ENCODE measurements at places on chromosomes 16 and 17. TPM values are rescaled to one million over a fixed set of nuclear protein-coding genes. Genes with fewer than 3 reads are reported as not detected.
A peak's percentile ranks its signal among the peaks of the same experiment; 100 is the strongest.

DNA sequence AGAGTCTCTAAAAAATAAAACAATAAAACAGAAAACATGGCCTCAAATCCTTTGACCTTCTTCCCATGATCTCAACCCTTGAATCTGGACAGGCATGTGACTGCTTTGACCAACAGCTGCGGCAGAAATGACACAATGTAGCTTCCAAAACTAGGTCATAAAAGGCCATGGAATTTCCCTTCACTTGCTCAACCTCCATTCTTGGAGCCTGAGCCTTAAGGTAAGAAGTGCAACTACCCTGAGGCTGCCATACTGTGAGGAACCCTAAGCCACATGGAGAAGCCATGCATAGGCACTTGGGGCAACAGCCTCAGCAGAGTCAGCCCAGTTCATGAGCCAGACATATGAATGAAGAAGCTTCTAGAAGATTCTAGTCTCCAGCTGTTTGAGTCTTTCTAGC, 75.7 kb upstream of the BRD7 start:
- H3K36me3 ChIP-seq = no peaks in the 10 kb centered on the region
- no peak for DNase-seq
- no peaks in the 10 kb centered on the region for H3K4me1 ChIP-seq

- no peaks in the 10 kb centered on the region for H3K36me3 ChIP-seq
- H3K4me3 ChIP-seq = no peak overlapping the region
- no peaks in the 10 kb centered on the region for H3K4me1 ChIP-seq
- no peak overlapping the region for H3K27ac ChIP-seq
Measured at GRCh38 chr16:21713549-21714368, 50.0 kb downstream of the OTOA start.

DNA sequence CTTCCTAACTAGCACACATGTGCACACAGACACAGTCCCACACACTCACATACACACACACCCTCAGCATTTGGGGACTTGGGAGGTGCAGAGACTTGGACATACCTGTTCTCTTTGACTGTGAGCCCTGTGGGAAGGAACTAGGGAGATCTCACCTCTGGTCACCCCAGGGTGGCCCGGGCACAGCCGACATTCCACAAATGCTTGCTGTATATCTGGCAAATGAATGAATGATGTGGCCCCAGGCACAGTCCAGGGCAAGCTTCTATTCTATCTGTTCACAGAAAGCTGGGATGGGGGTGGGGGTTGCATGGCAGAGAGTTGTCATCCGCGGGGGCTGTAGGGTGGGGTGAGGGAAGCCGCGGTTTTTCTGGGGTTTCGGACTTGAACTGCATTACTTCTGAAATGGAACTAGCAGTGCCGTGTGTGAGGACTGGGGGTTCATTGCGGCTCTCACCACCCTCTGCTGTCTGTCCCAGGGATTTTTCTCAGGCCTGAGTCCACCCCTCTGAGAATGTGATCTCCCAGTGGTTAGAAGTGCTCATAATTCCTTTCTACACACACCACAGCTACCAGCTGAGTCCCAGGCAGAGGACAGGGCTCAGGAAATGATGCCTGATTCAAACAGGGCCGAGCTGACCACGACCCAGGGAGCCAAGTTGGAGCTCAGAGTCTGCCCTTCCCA, 3.3 kb upstream of the RIPOR1 start:
- peaks cover 5% of the 10 kb centered on the region for H3K4me1 ChIP-seq
- H3K27ac ChIP-seq = no peak overlapping the region
- no peaks in the 10 kb centered on the region for H3K27me3 ChIP-seq
- no peak for DNase-seq
- H3K4me3 ChIP-seq = no peak overlapping the region
- no peaks in the 10 kb centered on the region for H3K36me3 ChIP-seq

DNA sequence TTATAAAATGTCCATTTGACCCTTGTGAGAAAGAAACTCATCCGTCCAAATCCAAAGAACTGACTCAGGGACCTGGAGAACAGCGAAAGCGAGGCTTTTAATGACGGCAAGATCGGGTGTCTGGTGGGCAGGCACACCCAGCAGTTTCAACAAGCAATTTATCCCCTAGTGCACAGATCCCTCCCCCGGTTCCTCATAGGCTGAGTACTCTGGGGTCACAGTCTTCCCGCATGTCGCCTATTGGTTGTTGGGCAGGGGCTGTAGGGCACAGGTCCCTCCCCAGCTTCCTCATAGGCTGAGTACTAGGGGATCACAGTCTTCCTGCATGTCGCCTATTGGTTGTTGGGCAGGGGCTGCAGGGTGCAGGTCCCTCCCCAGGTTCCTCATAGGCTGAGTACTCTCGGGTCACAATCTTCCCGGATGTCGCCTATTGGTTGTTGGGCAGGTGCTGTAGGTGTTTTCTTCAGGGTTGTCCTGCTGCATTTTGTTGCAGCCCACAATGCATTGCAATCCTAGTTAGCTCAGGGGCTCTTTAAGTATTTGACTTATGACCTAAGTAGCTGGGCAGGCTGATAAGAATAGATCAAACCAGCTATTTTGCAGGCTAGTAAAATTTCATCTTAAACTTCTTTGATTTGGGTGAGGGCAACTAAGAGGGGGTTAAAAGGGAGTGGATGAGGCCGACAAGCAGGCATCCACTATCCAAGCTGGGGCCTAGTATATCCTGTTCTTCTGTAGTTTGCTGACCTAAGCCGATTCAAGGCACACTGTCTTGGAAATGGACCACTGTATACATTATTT, 3.6 kb upstream of the UTS2R start:
- H3K27ac ChIP-seq = no peak overlapping the region
- peaks cover 7% of the 10 kb centered on the region for H3K4me1 ChIP-seq
- H3K36me3 ChIP-seq = no peaks in the 10 kb centered on the region
- DNase-seq = no peak

GRCh38 chr16:30567160-30567990, 4.1 kb downstream of the ZNF688 start:
- H3K4me3 ChIP-seq = no peak overlapping the region
- no peak for DNase-seq
- peaks cover 8% of the 10 kb centered on the region for H3K4me1 ChIP-seq
- H3K36me3 ChIP-seq = no peaks in the 10 kb centered on the region

GRCh38 chr17:34865716-34866115, 95.5 kb downstream of the CCT6B start:
- no peaks in the 10 kb centered on the region for H3K4me1 ChIP-seq
- H3K36me3 ChIP-seq = no peaks in the 10 kb centered on the region
- no peak overlapping the region for H3K4me3 ChIP-seq
- H3K27me3 ChIP-seq = no peaks in the 10 kb centered on the region

GRCh38 chr16:15572329-15573001, 70.5 kb downstream of the MARF1 start:
- no peak overlapping the region for H3K27ac ChIP-seq
- H3K36me3 ChIP-seq = no peaks in the 10 kb centered on the region
- no peaks in the 10 kb centered on the region for H3K27me3 ChIP-seq
- DNase-seq = no peak
- H3K4me3 ChIP-seq = no peak overlapping the region

DNA sequence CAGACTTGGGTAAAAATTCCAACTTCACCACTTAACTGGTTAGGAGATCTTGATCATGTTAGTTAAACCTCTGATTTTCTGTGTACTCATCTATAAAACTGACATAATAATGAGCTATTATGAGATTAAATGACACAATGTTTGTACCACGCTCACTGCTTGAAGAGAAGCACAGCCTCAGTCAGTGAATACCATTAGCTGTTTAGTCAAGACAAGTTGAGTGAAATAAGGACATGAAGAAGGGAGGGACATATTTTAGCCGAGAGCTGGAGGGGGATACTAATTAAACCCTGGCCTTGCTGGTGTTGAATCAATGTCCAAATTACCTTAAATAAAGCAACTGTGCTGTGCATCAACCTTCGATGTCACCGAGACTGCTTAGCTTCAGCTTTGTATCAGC, 105.1 kb upstream of the TOX3 start:
- H3K4me1 ChIP-seq = no peaks in the 10 kb centered on the region
- no peak overlapping the region for H3K4me3 ChIP-seq
- no peak for DNase-seq
- no peaks in the 10 kb centered on the region for H3K36me3 ChIP-seq
- no peak overlapping the region for H3K27ac ChIP-seq
- H3K27me3 ChIP-seq = no peaks in the 10 kb centered on the region

DNA sequence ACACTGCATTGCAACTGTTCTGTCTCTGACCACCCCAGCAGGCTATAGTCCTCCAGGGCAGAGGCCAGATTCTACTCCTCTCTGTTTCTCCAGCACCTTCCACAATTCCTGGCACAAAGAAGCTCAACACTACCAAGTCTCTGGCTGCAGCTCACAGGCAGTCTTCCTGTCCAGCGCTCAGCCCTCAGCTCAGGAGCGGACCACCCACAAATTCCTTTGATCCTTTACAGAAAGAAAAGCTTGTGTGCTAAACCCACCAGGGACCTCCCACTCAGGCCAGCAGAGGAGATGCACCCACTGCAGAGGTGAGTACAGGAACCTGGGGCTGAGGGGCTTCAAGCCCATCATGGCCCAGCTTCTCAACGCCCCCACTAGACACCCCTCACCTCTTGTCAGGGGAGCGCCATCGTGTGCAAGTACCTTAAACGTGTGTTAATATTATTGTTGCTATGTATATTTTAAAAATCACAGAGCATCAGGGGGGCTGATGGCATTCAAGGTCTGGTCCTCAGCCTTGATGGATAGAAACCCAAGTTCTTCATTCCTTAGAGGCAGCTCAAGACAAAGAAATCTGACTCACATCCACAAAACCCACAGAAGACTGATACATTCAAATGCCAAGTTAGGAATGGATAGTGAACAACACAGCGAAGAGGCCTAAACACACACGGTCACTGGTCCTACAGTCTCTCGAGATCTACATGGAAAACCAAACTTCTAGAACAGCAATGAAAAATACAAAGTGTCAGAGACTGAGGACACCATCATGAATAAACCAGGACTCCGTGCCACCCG, 8.4 kb downstream of the HSDL1 start:
- H3K27ac ChIP-seq = no peak overlapping the region
- no peaks in the 10 kb centered on the region for H3K27me3 ChIP-seq
- peaks cover 2% of the 10 kb centered on the region for H3K4me1 ChIP-seq

- DNase-seq = no peak
- no peaks in the 10 kb centered on the region for H3K36me3 ChIP-seq
- H3K4me3 ChIP-seq = no peak overlapping the region
- H3K4me1 ChIP-seq = no peaks in the 10 kb centered on the region
- H3K27me3 ChIP-seq = no peaks in the 10 kb centered on the region
Measured at GRCh38 chr16:75558846-75559401, 2.9 kb upstream of the TMEM231 start.

GRCh38 chr16:48611329-48612137, 1.6 kb upstream of the N4BP1 start:
- no peak overlapping the region for H3K4me3 ChIP-seq
- no peaks in the 10 kb centered on the region for H3K27me3 ChIP-seq
- no peak overlapping the region for H3K27ac ChIP-seq
- H3K36me3 ChIP-seq = no peaks in the 10 kb centered on the region
- no peak for DNase-seq
- H3K4me1 ChIP-seq = peaks cover 9% of the 10 kb centered on the region

GRCh38 chr16:65975049-65975708, 391.3 kb upstream of the CDH5 start:
- no peak overlapping the region for H3K27ac ChIP-seq
- H3K4me1 ChIP-seq = no peaks in the 10 kb centered on the region
- no peaks in the 10 kb centered on the region for H3K36me3 ChIP-seq
- DNase-seq = no peak
- no peaks in the 10 kb centered on the region for H3K27me3 ChIP-seq

DNA sequence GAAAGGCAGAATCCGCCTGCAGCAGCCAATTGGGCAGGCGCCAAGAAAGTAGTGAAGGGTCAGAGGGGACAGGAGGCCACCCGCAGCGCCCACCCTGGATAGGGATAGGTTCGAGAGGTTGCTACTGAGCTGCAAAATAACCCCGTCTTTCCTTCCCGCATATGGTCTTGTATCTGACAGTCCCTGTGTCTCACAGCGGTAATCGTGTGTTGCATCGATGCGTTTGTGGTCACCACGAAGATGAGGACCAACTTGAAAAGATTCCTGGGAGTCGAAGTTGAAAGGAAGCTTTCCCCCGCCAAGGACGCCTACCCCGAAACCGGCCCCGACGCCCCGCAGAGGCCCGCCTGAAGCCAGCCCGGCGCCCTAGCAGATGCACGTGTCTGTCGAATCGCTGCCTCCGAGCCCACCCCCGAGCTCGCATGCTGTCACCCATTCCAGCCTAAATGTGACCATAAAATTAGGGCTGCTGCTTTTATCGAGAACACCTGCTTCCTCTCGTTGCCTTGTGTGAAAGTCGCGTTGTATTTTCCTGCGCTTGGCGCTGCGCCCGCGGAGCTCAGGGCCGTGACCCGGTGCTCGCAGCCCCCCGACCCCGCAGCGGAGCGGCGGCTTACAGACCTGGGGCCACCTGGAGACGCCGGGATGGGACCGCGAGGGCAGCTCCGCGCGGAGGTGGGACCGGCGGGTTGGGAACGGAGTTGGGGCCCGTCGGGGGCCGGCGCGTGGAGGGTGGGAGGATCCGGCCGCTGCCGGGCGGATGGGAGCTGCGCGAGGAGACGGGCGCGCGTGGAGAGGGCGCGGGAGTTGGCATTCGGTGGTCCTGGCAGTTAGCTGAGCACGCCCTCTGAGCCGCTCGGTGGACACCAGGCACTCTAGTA, at the start of gene CMTM2:
TSS of gene CMTM2 (plus strand) at position 813 of the 881 bp plus-strand sequence. CDS start 145 bp downstream, outside the sequence.
- peak; percentile 31 for DNase-seq
- peaks cover 5% of the 10 kb centered on the region for H3K4me1 ChIP-seq

DNA sequence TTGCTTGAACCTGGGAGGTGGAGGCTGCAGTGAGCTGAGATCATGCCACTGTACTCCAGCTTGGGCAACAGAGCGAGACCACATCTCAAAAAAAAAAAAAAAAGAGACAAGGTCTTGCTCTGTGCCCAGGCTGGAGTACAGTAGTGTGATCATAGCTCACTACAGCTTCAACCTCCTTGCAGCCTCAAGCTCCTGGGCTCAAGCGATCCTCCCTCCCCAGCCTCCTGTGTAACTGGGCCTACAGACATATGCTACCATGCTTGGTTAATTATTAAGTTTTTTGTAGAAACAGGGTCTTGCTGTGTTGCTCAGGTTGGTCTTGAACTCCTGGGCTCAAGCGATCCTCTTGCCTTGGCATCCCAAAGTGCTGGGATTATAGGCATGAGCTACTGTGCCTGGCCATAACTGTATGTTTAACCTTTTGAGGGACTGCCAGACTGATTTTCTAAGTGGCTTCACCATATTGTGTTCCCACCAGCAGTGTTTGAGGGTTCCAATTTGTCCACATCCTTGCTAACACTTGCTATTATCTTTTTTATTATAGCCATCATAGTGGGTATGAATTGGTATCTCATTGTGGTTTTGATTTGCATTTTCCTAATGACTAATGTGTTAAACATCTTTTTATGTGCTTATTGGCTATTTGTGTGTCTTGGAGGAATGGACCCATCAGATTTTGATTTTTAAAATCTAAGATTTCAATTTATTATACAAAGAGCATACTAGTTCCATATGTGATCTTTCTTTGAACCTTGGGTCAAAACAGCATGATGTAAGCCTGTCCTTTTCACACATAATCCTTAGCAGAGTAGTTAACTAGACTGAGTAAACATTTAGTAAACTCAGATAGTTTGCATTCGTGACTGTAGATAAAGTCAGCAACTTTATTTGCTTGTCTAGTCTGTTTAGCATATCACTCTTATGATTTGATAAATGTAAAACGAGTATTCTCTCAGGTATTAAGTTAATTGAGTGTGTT, 38.1 kb upstream of the KPNB1 start:
- H3K27me3 ChIP-seq = no peaks in the 10 kb centered on the region
- H3K27ac ChIP-seq = no peak overlapping the region
- H3K36me3 ChIP-seq = no peaks in the 10 kb centered on the region
- H3K4me3 ChIP-seq = no peak overlapping the region
- DNase-seq = no peak

Gene CACNG5
- total RNA-seq = not detected

Gene ADAP2
- total RNA-seq = 6.0 TPM

Gene OR2C1
- 0.50 TPM for total RNA-seq

Gene FTSJ3
- total RNA-seq = 46.2 TPM

Gene ITGAL
- 2.0 TPM for total RNA-seq

Gene DNAAF8
- 1.5 TPM for total RNA-seq

Gene CBLN1
- total RNA-seq = 0.28 TPM

All from ovary (tissue), 10 donors.